Stimulated activated CD4-positive, alpha-beta T cell treated with anti-CD3 and anti-CD28 coated beads, Interleukin-1b, Interleukin-23, amount 100 ng/mL, for 48 hours (primary cell): ENCODE measurements at places on chromosomes 11 and 22.

DNA sequence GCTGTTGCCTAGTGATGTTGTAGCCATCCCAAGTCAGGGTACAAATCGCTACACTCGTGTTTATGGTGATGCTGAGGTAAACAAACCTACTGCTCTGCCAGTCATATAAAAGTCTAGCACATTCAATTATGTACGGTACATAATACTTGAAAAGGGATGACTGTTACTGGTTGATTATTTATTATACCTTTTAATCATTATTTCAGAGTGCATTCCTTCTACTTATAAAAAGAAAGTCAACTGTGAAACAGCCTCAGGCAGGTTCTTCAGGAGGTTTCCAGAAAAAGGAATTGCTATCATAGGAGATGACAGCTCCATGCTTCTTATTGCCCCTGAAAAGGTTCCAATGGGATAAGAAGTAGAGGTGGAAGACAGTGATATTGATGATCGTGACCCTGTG, 652.5 kb upstream of the KIRREL3 start:
- DNase-seq, result no peak

DNA sequence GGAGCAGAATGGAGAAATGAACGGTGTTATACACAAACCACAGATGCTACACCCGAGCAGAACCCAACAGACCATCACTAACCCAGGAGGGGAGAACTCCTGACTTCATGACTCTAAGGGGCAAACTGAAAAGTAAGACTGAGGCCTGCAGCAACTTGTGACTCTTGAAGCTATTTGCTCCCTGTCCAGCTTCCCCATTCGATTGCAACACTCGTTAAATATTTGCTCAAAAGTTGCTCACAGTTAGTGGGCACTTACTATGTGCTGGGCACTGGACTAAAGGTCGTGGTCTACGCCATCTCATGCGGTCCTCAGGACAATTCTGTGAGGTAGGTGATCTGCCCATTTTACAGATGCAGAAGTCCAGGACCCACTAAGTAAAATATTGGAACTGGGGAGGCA, 9.5 kb upstream of the ADA2 start:
- no peak for DNase-seq

- no peak for DNase-seq
Measured at GRCh38 chr11:45246241-45246640, 39.9 kb downstream of the SYT13 start.

DNA sequence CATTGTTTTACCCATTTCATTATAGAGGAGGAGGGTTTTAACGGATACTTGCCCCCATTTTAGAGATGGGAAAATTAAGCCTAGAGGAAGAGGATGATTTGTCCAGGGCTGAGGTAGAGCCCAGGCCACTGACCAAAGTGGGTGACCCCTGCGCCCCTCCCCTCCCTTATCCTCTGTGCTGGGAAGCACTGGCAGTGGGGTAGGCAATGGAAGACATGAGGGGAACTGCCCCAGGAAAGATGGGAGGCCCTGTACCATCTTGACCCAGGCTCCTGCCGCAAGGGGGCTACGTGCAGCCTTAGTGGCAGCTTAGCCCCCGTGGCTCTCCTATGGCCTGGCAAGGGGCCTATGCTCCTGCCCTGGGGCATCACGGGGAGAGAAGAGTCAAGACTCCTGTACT, 76.4 kb upstream of the MYOD1 start:
- DNase-seq, result no peak

DNA sequence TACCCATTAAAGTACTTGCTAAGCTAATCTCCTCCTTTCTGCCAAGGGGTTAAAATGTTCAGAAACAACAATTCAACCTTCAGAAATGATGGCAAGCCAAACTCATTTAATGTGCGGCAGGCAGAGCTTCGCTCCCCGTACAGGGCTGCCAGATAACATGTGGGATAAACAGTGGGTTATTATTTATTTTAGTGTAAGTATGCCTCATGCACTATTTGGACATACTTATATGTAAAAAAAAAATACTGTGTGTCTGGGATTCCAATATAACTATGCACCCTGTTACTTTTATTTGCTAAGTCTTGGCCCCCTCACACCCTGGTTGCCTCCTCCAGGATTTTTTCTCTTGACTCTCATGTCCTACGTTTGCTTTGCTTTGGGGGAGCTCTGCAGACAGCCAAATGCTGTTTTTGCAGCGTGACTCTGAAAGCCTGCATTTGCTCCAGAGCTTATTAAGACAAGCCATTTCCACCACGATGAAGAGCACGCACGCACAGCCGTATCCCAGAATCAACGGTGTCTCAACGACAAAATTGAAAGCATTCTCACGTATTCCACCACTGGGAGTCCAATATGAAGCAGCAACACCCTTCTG, 86.5 kb upstream of the SHANK2 start:
- no peak for DNase-seq

GRCh38 chr11:109507331-109507730, 85.3 kb downstream of the C11orf87 start:
- DNase-seq, result no peak

GRCh38 chr22:21857481-21857914, 9.9 kb downstream of the MAPK1 start:
- DNase-seq, result no peak

GRCh38 chr11:66267039-66267378, 1.4 kb upstream of the RAB1B start:
- no peak for DNase-seq

DNA sequence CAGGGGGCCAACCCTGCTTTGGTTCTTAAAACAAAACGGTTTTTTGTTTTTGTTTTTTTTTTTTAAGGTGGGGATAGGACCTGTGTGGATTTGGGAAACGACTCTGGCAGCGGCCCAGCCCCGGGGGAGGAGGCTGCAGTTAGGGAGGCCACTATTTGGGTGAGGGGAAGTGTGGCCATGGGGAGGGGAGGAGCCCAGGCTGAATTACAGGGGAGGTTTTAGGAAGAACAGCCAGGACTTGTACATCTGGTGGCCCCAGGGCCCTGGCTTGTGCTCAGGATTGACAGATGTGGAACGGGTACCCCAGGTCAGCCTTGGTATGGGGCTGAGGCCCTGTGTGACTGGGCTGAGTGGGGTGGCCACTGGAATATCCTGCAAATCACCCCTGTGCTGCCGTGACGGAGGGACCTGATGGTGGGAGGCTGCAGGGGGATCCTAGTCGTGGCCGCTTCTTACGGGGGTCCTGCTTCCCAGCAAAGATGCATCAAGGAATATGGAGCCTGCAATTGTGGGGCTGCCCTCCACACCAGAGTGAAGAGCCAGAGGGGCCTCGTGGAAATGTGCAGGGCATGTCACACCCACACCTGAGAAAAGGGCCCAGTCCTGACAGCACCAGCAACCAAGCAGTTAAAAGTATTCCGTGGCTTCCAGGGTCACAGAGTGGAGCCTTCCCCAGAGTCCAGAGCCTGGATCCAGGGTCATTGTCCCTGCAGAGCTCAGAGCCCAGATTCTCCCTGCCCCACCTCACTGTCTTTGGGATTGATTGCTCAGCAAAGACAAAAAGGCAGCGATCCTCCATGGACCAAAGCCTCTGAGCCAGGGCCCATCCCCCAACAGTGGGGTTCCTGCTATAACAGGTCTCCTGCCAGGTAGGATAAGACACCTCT, 55.2 kb upstream of the WNT7B start:
- DNase-seq, result no peak

DNA sequence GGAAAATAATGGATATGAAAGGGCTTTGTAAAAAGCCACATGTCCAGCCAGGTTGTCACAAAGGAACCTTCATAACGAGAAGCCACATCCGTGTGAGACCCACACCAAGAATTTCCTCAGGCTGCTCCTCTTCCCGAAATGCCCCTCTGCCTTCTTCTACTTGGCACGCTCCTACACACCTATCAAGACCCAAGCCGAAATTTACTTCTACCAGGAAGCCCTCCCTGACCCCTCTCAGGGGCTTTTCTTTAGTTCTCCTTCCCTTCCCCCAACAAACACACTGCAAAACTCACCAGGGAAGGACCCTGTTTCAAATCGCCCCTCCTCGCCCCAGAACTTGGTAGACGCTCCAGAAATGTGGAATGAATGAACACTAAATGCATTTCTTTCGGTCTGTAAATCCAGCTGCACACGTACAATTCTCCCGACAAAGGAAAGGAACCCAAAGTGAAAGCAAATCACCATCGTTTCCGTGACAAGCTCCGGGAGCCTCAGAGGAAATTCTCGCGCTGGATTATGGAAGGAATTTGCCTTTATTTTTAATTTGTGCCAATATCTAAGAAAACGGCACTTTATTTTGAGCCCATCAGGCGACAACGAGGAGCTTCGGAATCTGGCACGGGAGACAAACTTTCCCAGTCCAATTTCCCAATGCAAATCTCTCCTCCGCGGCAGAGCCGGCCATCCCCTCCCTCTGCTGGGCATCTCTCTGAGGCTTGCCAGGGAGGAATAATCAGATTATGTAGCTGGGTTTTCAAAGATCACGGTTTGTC, 13.2 kb upstream of the SHISAL1 start:
- no peak for DNase-seq

- no peak for DNase-seq
Measured at GRCh38 chr11:61775606-61776554, 16.5 kb downstream of the TMEM258 start.

DNA sequence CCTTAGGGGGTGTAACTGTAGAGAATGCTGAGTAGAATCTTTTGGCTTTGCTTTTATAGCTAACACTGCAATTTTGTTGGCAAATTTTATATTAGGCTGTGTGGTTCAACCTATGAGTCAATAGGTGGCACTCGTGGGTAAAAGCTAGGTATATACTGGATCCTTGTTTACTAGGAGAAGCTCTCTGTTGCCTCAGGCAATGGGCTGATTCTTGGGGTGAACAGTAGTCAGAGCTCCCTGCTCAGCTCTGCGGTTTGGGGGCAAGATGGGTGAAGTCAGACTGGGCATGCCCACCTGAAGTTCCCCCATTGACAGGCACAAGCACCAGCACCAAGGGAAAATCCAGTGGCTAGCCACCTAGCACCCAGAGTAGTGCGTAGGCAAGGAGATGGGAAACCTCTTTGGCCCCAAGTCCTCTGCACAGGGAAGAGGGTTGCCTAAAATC, 238.7 kb downstream of the FAM181B start:
- no peak for DNase-seq

GRCh38 chr11:30174265-30175020, 56.4 kb upstream of the FSHB start:
- DNase-seq, result no peak

- no peak for DNase-seq
Measured at GRCh38 chr11:94708642-94709041, 59.5 kb upstream of the AMOTL1 start.

DNA sequence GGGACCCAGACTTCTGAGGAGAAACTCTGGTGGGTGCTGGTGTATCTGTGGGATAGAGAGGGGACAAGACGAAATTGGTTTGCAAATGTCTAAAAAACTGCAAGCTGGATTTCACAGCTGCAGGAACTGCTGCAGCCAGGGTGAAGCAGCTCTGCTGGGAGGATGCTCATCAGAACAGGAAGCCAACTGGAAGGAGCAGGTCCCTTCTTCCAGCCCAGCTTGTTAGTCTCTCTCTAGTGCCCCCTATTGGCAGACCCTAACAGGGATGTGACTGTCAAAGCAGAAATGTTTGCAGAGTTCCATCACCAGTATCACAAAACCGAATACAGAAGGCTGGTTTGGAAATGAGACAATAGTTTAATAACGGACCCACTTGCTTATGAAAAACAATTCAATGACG, 74.8 kb upstream of the SLC22A12 start:
- no peak for DNase-seq
